Right renal pelvis (tissue), 4 donors: ENCODE measurements at places on chromosomes 16 and 17. TPM values are rescaled to one million over a fixed set of nuclear protein-coding genes. Genes with fewer than 3 reads are reported as not detected.

DNA sequence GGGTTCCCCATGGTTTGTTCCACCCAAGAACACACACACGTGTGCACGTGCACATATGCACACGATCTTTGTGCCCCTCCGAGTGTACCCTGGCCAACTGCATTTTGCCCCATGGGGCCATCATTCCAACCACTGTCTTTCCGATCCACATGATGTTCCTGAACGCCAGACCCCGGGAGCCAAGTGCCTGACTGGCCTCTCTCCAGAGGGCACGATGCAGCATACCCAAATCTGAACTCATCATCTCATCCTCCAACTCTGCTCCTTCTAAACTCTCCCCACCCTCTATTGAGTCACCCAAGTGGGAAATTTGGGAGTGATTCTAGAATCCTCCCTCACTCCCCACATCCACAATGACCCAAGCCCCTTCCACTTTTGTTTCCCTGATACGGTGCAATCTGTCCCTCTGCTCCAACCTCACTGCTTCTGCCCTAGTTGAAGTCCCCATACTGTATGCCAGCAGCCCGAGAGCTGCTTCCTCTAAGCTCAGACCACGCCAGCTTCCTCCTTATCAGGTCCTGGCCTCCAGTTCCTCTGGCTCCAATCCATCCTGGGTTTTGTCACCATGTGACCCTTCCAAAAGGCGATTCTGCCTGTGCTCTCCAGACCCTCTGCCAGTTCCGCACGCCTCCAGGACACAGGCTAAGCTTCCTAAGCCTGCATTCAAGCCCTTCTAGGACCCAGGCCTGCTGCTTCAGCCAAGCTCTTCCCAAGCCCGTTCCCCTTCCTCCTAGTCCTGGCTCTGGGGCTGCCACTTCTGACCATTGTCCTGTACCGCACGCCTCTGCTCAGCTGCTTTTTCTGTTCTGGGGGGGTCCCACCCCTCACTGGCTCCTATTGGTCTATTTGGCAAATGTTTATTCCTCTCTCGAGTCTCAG, 10.1 kb upstream of the TMEM208 start:
- DNase-seq: no peak

The PLEKHH3 gene
- 16.2 TPM for polyA plus RNA-seq

DNA sequence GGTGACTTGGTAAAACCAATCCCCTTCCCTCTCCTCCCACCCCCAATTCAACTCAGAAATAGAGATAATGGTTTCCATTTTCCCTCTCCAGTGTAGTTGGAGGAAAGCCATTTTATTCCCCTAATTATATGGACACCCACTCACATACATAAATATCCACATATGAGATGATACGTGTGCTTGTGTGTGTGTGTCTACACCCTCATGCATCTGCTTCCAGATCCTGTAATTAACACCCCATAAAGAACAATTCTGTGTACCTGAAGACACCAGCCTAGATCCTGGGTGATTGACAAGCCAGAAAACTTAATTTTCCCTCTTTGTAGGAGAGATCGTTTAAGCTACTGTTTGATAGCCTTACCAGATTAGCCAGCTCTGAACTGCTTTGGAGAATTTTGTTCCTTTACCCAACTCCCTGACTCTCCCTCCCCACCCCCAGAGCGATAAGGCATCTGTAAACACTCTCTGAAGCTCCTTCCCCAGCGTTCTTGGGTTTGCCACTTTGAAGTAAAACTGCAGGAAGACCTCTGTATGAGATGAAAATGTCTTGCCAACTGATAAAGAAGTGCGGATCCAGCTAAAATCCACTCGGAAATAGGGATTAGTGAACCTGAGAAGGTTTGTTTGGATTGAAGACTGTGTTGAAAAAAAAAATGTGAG, 175.7 kb downstream of the RGS9 start:
- no peak for DNase-seq

The CCP110 gene
- polyA plus RNA-seq: 21.4 TPM

GRCh38 chr16:88999457-89000206, 22.6 kb upstream of the CBFA2T3 start:
- DNase-seq: no peak

GRCh38 chr16:74738113-74738541, 36.5 kb downstream of the FA2H start:
- DNase-seq: no peak

The RNF43 gene
- 11.6 TPM for polyA plus RNA-seq

DNA sequence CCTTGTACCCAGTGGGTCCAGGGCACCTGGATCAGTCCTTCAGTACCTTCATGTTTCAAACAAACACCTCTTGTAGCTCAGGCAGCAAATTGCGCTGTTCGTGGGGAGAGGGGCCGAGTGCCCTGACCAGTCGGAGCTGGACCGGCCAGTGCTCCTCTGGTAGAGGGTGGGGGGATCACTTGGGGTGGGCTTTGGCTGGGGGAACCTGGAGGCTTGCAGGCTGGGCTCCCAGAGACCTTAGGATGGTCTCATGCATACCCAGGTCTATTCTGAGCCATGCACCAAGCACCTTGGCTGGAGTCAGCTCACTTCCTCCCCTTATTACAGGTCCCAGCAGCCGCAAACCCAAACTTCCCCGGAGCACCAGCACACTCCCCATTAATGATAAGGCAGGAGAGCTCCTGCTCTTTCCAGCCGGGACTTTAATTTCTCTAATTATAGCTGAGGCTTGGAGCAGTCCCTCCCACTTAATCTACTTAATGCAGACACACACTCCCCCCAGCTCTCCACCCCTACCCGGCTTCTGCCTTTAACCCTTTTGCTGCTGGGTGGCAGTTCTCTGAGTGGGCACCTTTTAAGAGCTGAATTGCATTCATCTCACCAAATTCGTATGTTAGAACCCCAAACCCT, 26.3 kb upstream of the MGAT5B start:
- no peak for DNase-seq

GRCh38 chr16:50717091-50717490, 23.7 kb downstream of the NOD2 start:
- no peak for DNase-seq

GRCh38 chr17:79057737-79058385, 16.8 kb upstream of the ENGASE start:
- DNase-seq: no peak

GRCh38 chr16:55380485-55380884, 56.5 kb downstream of the IRX6 start:
- DNase-seq: no peak

DNA sequence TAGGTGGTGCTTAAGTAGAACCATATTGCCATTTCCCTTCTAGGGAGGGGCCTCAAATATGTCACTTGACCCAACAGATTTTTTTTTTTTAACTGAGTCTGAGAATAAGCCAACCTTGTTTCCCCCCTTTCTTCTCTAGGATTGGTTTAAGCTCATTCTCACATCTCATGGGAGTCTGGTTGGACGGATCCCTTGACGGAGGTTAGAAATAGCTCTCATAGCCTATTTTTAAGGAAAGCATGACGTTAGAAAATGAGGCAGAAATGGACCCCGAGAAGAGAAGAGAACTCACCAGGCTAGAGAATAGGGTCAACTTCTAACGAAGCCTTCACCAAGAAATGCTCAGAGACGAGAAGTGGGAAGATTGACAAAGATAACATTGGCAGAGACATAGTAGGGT, 95.1 kb upstream of the ZFHX3 start:
- DNase-seq: no peak

- no peak for DNase-seq
Observed at GRCh38 chr16:58011652-58012051, 10.4 kb downstream of the USB1 start.

DNA sequence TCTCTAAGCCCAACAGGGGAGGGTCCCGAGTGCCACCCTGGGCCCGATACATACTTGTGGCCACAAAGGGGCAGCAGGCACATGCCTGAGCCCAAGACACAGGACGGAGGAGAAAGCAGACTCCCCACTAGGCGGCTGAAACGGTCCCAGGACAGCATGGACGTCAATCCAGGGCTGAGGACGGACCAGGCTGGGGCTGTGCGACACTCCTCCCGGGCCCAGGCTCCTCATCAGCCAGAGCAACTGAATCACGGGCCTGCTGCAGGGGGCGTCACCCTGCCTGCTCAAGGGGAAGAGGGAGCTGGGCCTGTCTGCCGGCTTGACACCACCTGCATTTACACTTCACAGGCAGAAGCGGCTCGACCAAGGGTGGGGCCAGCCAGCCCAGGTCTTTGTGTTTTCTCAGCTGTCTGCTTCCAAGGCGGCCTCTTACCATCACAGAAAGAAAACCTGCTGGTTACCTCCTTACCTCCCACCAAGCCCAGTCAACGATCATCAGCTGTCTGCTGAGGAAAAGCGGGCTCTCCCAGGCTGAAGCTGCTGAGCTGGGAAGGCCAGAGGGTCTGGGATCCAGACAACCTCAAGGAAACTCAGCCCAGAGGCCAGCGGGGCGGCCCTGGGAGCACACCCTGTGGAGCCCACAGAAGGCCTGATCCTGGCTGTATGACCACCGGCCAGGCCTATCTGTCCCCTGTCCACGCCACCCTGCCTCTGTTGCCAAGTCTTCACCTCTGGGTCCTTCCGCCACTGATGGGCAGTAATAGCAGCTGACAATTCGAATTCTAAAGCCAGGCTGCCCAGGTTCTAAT, 26.4 kb downstream of the KIFC3 start:
- no peak for DNase-seq

GRCh38 chr16:73306901-73307413, 259.0 kb upstream of the ZFHX3 start:
- DNase-seq: no peak

DNA sequence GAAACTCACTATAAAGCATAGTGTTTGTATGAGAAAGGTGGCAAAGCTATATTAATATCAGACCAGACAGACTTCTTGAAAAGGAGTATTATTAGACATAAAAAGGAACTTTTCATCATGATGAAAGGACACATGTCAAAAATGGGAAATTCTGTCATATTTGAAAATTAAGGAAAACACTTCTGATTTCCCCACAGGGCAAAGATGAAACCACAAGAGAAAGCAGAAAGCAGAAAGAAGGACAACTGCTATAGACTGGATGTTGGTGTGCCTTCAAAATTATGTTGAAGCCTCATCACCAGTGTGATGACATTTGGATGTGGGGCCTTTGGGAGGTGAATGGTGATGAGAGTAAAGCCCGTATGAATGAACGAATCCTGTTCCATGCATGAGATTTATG, 193.0 kb downstream of the STX8 start:
- DNase-seq: no peak

GRCh38 chr16:17002565-17002964, 468.2 kb downstream of the XYLT1 start:
- DNase-seq: no peak

GRCh38 chr17:57379895-57380434, 123.6 kb downstream of the MSI2 start:
- DNase-seq: no peak

The USP43 gene
- 7.0 TPM for polyA plus RNA-seq

The TVP23C gene
- 19.2 TPM for polyA plus RNA-seq

DNA sequence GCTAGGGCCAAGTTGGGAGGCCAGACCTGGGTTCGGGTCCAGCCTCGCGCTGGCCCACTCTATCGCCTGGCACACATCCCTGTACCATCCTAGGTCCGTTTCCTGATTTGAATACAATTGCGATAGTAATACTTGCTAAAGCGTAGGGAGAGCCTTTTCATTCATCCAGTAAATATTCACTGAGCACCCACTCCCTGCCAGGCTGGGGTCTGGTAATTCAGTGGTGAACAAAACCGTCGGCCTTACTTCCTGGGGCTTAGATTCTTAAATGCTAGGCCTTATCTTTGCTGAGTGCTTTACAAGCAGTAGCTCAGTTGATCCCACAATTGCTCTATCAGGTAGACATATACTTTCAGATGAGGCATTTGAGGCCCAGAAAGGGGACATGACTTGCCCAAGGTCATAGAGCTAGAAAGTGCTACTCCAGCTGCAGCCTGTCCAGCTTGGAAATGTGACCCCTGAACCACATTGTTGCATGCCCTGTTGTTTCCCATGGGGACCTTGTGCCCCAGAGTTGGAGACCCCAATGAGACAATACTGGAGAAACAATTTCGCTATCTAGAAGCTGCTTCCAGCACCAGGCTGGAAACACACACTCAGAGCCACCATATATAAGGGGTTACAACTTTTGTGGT, 691 bp downstream of the USB1 start:
- no peak for DNase-seq

- no peak for DNase-seq
Observed at GRCh38 chr17:83076938-83077337, 2.5 kb upstream of the METRNL start.
